ENCODE measurements at places on chromosomes 16 and 17. TPM values are rescaled to one million over a fixed set of nuclear protein-coding genes. Genes with fewer than 3 reads are reported as not detected.

GAST gene
- not detected for total RNA-seq

C17orf78 gene
- total RNA-seq = not detected

SLC9A5 gene
- total RNA-seq = 0.85 TPM

IL34 gene
- 4.1 TPM for total RNA-seq

CFAP97D1 gene
- total RNA-seq = under 0.01 TPM

SPATA20 gene
- total RNA-seq = 59.6 TPM

KREMEN2 gene
- total RNA-seq = not detected

SCGB1C2 gene
- not detected for total RNA-seq

MKS1 gene
- total RNA-seq = 13.2 TPM

KCTD19 gene
- total RNA-seq = under 0.01 TPM

EME2 gene
- 10.8 TPM for total RNA-seq

SPNS2 gene
- 3.7 TPM for total RNA-seq

PLLP gene
- total RNA-seq = not detected

KCNJ18 gene
- total RNA-seq = not detected

CCL5 gene
- not detected for total RNA-seq

TGFB1I1 gene
- total RNA-seq = 23.3 TPM

ATP2C2 gene
- under 0.01 TPM for total RNA-seq
